ENCODE measurements at places on chromosomes 3 and 15. TPM values are rescaled to one million over a fixed set of nuclear protein-coding genes. Genes with fewer than 3 reads are reported as not detected.

The RAD51 gene
- total RNA-seq = 9.2 TPM

The RHCG gene
- total RNA-seq = 70.4 TPM

The OCA2 gene
- 4.9 TPM for total RNA-seq

The TMEM45A gene
- 19.9 TPM for total RNA-seq

The LARP6 gene
- total RNA-seq = 8.9 TPM

The DCLK3 gene
- total RNA-seq = 1.3 TPM

The C15orf62 gene
- total RNA-seq = 0.51 TPM

GRCh38 chr3:51729042-51729633, 22.3 kb downstream of the GRM2 start:
- no peak for DNase-seq

DNA sequence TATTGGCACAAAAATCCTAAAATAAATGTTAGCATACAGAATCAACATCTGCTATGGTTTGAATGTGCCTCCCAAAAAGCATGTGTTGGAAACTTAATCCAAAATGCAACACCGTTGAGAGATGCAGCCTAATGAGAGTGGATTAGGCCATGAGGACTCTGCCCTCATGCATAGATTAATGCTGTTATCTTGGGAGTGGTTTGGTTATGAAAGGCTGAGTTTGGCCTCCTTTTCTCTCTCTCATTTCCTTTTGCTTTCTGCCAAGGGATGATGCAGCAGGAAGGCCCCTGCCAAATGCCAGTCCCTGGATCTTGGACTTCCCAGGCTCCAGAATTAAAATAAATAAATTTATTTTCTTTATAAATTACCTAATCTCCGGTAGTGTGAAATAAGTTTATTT, 49.4 kb downstream of the SYNM start:
- DNase-seq = no peak

DNA sequence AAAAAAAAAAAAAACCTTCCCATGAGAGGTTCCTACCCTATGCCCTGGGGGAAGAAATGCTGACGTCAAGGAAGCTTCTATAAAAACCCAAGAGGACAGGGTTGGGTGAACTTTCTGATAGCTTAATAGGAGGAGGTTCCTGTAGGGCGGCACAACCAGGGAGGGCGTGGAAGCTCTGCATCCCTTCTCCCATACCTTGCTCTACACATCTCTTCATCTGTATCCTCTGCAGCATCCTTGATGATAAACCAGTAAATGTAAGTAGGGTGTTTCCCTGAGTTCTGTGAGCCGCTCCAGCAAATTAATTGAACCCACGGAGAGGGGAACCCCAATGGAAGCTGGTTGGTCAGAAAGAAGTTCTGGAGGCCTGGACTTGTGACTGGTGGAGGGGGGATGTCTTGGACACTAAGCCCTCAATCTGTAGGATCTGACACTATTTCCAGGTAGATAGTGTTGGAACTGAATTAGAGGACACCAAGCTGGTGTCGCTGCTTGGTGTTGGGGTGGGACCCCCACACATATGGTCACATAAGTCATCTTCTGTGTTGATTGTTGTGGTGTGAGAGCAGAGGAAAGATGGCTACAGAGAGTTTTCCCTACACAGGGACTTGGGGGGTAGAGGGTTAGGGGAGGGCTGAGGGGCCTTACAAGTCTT, 91.5 kb downstream of the ST6GAL1 start:
- DNase-seq = no peak

- no peak for DNase-seq
Observed at GRCh38 chr3:69360690-69361089, 25.2 kb downstream of the FRMD4B start.

- no peak for DNase-seq
Observed at GRCh38 chr3:116216761-116217160, 228.5 kb downstream of the LSAMP start.

DNA sequence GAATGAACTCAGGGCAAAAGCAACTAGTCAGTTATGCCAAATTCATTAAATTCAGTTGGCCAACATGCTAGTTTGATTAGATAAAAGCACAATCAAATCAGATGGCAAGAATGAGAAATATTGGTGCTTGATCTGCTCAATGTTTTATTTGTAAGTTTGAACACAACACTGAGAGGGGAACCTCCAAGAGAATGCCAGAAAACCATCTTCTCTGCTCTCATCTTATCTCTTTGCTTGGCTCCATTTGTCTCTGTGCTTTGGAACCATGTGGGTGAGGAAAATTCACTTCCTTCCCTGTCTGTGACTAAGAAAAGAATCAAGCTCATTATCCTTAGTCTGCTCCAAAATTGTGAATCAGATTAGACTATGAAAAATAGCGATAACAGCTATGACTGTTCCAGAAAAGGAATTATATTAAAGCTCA, 43.6 kb upstream of the DCBLD2 start:
- DNase-seq = no peak

DNA sequence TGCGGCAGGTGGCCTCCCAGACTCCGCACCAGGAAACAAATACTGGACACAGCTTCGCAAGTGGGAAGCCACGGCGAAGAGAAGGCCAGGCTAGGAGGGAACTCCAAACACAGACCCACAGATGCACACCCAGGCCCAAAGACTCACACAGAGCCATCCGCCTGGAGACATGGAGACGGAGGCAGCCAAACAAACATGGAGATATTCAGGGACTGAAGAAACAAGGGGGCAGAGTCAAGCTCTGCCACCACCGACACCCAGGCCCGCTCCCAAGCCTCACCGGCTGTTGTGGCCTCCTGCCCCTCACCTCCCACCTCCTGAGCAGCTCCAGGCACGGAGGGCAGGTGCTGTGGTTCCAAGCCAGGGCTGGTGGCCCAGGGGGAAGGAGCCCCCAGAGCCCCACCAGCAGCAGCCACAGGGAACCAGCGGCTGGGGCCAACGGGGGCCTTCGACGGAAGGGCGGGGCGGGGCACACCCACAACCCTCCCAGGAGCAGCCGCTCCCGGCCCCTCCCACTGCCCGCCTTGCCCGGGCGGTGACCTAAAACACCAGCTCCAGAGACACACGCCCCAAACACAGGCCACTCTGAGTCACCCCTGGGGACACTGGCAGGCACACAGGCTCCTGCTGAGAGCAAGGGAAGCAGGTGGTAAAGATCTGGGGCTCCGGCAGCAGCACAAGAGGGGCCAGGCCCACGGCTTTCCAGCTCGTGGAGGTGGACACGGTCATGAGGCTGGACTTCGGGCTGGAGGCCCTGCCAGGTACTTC, 31.9 kb downstream of the TNK2 start:
- DNase-seq = peak; percentile 56

GRCh38 chr3:181174676-181175233, 185.2 kb upstream of the DNAJC19 start:
- DNase-seq = no peak

- DNase-seq = no peak
Observed at GRCh38 chr3:23671851-23672589, 133.7 kb upstream of the UBE2E1 start.

- DNase-seq = no peak
Observed at GRCh38 chr3:147900851-147901250, 491.7 kb downstream of the ZIC1 start.

DNA sequence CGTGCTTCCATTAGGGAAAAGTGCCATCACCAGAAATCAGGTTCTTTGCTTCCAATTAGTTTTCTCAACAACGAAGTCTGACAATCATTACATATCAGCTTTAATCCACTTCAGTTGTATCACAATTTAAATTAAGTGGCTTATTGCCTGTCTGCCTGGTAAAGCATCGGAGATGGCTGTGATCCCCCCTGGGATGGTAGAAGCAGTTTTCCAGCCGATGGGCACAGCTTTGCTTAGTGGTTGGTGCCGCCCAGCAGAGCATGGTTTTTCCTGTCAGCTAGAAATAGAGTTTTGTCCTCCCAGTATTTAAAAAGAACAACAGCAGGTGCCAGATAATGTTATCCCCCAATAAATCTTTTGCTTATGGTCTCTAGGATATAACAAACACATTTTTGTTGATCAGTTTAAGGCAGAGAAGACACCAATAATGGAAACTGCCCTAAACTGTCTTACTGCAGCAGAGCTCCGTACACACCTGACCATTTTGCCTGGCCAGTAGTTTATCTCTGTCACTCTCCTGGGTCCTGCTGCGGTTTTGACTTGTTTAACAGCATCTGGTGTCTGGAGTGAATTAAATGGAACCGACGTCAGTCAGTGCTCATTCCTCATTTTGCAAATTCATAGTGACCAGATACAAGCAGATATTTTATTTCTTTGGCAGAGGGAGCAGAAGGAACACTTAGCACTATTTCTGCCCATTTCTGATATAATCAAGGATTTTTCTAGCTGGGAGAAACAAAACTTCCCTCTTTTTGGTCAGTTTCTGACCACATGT, 79.1 kb downstream of the SLC49A4 start:
- DNase-seq = no peak

DNA sequence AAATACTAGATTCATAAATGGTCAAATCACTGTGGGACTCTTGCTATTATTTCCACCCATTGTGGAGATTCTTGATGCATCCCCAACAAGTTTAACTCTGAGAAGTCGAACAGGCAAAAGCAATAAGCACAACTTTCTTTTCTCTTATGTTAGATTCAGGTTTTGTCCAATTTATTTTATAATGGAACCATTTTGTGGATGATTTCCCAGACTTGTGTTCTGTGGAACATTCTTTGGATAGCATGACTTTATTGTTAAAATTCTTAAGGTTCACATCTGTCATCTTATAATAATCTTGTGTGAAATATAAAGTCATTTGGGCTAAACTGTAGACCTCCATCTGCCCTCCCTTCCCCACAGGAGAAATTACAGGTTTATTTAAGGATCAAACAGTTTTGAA, 213.7 kb downstream of the LPP start:
- no peak for DNase-seq

DNA sequence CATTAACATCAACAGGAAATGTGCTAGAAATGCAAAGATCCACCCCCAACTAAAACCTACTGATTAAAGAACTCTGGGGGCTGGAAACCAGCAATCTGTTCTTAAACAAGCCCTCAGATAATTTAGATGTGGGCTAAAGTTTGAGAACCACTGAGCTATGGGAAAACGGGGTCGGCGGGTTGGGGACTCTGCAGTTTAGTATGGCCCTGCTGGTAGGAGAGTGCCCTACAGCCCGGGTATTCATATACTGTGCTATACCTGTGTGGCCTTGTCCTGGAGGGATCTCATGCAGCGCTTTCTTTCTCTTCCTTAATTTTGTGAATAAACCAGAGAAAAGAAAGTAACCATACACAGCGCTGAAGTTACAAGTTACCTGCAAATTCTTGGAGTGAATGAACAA, 189.7 kb upstream of the GBE1 start:
- DNase-seq = no peak

DNA sequence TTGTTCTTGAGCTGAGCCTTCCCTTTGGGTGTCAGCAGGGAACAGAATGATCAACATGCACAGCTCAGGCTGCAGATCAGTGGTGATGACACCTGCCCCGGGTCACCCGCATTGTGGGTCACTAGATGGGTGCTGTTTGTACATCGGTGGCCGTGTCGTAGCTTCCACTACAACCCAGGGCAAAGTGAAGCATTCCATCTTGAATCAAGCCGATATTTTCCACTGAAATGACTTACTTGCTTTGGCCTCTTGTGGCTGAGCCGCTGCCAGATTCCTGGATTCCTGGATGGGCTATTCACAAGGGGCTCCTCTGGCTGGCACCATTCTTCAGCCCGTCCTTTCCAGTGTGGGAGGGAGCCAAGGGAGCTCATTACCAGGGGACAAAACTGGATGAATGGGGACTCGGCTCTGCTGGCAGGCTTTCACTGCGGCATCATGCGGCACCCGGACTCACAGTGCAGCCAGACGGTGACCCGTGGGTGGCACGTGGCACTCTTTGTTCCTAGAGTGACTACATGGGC, 65.6 kb downstream of the SLCO3A1 start:
- no peak for DNase-seq
